ENCODE measurements at places on chromosomes 12 and 14. TPM values are rescaled to one million over a fixed set of nuclear protein-coding genes. Genes with fewer than 3 reads are reported as not detected.
A peak's percentile ranks its signal among the peaks of the same experiment; 100 is the strongest.

GRCh38 chr12:128643155-128643554, 180.6 kb downstream of the SLC15A4 start:
- no peak for DNase-seq

DNA sequence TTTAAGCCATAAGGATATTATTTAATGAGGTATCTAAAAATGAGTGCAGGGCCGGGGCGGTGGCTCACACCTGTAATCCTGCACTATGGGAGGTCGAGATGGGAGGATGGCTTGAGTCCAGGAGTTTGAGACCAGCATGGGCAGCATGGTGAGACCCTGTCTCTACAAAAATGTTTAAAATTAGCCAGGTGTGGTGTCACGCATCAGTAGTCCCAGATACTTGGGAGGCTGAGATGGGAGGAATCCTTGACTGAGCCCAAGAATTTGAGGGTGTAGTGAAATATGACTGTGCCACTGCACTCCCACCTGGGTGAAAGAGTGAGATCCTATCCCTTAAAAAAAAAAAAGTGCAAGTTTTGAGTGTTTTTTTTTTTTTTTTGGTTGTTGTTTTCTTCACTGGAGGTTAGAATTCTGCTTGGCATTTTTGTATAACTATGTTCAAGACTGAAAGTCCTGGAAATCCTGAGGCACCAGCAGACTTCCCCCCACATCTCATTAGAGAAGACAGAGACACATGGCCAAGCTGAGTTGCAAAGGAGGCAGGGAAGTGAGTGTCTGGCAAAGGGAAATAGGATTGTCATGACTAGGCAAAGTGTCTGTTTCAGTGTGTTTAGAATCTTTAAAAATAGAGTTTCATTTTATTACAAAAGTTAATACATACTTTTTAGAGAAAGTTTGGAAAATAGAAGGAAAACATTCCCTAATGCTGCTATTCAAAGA, 53.5 kb upstream of the DUSP6 start:
- DNase-seq = no peak

GRCh38 chr12:6363330-6364043, 11.9 kb downstream of the SCNN1A start:
- DNase-seq = peak; percentile 98

DNA sequence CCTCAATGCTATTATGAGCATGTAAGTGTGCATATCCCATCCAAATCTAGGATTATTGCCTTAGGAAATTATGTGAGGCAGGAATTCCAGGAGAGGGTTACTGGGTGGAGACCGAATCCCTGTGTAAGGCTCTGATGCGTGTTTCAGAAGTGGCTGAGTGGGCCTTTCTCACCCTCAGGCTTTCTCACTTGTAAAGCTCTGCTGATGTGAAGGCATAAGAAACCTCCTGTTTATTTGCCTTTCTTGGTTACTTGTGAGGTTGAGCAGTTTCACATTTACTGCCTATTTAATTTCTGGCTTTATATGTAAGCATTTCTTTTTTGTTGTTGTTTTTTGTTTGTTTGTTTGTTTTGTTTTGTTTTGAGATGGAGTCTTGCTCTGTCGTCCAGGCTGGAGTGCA, 11.0 kb downstream of the IL31 start:
- no peak for DNase-seq

- no peak for DNase-seq
Observed at GRCh38 chr12:132954471-132955048, 1.5 kb downstream of the ZNF605 start.

DNA sequence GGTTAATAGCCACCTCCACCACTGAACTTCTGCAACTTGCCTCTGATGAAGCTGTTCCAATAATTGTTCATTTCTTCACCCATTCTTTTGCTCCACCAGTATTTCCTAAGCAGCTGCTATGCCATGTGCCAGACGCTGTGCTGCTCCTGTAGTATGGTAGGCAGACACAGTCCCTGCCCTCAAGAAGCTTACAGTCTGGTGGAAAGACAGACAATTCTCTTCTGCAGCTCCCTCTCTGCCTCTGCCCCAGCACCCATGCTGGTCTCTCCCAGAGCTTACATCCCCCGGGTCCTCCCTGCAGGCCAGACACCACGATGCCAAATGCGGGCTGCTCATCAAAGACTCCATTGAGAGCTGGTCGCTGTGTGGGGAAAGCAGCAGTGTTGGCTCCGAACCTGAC, 111.6 kb upstream of the ESRRB start:
- no peak for DNase-seq

- peak; percentile 87 for DNase-seq
Observed at GRCh38 chr14:70013271-70013873, 134.2 kb downstream of the SMOC1 start.

- DNase-seq = no peak
Observed at GRCh38 chr14:41222581-41222980, 384.1 kb upstream of the LRFN5 start.

DNA sequence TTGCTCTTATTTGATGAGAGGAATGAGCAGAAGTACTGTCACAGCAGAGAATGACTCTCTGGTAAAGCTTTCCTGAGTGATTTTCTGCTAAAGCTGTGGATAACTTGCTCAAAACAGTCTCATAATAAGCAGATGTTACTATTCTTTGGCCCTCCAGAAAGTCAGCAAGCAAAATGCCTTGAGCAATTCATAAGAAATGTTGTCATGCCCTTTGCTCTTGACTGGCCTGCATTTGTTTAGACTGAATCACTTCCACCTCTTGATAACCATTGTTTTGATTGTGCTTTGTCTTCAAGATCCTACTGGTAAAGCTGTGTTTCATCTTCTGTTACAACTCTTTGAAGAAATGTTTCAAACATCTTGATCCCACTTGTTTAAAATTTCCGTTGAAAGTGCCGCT, 457.9 kb upstream of the FOXG1 start:
- DNase-seq = no peak

DNA sequence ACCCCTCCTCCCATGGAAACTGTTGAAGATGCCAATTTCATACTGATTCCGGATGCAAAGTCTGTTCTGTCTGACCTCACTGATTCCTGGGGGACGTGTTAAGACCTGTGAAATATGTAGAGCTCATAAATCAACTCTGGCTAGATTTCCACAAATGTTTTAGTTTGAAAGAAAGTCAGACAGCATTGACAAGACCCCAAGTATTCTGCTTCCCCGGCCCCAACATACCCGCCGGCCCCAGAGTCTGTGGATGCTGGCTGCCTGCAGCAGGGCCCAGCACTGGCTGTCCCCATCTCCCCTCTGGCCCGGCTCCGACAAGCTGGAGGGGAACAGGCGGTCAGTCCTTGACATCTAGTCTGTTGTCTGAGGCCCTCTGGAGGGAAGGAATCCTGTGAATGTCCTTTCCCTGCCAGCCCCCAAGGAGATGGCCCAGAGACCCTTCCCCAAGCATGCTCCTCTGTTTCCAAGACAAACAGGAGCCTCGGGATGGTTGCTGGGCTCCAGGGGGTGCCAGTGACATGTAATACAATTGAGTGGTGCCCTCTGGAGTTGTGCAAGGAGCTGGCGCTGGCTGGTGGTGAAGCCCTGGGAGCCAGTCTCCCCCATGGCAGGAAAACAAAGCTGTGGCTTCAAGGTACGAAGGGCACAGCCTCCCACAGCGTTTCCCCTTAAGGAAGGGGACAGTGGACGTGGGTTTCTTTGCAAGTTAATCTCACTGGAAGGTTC, 22.3 kb downstream of the FBLN5 start:
- peak; percentile 47 for DNase-seq

DNA sequence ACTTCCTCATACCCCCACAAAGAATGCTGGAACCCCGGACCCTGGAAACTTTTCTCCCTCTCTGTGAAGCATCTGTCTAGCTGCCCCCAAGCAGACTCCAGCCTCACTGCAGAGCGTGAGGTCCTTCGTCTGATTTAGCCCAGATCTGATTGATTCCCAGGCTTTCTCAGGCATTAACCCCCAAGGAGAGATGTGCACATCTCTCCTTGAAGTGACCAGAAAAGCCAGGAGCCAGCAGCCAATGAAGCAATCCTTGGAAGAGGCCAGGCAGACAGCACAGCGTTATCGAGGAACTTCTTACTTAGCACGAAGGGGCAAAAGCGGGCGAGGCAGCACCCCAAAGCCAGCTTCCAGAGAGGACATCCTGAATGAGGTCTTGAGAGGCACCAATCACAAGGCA, 100.7 kb downstream of the ZFP36L1 start:
- DNase-seq = no peak

- DNase-seq = no peak
Observed at GRCh38 chr12:26719852-26720251, 113.1 kb downstream of the ITPR2 start.

TAS2R43 gene
- 0.33 TPM for total RNA-seq

TMEM19 gene
- 23.2 TPM for total RNA-seq

COL2A1 gene
- 4.6 TPM for total RNA-seq

TSPAN9 gene
- total RNA-seq = 22.4 TPM

SLC25A29 gene
- 124 TPM for total RNA-seq

Measured in H7 (cell line).